ENCODE measurements at places on chromosomes 7 and 10.

- DNase-seq: no peak
Measured at GRCh38 chr7:32357535-32358277, 132.5 kb downstream of the LSM5 start.

DNA sequence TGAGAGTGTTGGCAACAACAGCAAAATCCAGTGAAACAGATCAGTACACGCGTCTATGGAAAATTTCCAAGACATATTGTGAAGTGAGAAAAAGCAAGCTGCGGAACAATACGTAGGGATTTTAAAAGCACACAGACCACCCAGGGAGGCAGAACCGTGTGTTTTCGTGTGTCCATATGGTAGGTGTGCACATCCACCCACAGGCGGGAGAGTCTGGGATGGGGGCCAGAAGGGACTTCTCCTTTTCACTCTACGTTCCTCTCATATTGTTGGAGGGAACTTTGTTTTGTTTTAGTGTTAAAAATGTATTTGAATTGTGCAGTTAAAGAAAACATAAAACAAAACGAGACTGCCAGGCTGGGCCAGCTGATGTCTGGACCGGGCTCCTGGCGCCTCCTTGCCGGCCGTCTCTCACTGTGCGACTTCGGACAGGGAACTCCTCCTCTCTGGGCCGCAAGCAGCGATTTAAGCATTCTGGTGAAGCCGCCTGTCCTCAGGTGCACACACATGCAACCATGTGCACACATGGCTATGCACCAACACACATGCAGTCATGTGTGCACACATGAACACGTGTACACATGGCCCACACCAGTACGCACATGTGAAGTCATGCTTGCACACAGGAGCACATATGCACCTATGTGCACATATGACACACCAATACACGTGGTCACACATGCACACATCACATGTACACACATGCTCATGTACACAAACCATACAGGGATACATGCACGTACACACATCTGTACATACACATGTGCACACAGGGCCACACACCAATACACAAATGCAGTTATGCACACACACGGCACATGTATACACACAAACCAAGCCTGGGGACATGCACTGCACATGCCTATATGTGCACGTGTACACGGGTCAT is 141.1 kb downstream of the ELFN1 start:
- no peak for DNase-seq

GRCh38 chr7:49398236-49398635 is 375.2 kb upstream of the VWC2 start:
- DNase-seq: no peak

DNA sequence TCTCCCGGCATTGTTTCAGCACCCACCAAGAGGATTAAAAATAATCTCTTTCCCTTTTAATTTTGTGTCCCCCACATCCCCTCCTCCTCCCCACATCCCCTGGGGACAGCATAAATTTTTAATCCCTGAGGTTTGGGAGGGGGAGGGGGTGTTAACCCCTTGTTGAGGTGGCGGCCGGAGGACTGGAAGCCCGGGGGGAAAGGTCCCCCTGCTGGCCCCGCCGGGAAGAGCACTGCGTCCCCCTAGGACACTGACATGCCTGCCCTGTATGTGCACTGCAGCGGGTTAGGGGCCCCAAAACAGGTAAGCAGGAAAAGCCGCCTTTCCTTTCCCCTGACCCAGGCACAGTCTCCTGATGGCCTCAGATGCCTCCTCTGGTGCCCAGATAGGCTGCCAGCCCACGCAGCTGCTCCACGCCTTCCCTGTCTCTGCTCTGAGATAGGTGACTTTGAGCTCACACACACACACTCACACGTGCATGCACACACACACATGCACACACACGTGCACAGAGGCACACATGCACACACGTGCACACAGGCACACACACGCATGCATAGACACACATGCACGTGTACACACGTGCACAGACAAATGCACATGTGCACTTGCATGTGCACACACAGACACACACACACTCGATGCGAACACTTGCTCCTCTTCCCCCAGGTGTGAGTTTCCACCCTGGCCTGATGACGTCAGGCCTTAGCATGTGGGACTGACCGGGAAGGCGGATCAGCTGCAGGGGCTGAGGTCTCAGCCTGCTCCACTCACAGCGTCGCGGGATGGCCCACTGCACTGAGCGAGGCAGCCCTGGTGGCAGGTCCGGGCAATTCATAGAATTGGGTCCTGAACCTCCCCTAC is 12.3 kb downstream of the CNPY1 start:
- DNase-seq: peak; percentile 36

DNA sequence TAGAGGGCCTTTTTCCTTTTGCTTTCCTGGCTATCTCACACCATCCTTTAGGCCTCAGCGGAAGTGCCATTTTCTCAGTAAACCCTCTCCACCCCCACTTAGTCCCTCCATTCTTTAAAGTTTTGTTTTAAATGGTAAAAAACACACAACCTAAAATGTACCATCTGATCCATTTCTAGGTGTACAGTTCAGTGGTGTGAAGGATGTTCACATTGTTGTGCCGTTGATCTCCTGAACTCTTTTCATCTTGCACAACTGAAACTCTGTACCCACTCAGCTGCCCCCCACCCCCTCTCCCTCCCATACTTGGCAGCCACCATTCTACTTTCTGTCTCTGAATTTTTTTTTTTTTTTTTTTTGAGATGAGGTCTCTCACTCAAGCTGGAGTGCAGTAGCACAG is 52.2 kb downstream of the SNX10 start:
- DNase-seq: no peak

DNA sequence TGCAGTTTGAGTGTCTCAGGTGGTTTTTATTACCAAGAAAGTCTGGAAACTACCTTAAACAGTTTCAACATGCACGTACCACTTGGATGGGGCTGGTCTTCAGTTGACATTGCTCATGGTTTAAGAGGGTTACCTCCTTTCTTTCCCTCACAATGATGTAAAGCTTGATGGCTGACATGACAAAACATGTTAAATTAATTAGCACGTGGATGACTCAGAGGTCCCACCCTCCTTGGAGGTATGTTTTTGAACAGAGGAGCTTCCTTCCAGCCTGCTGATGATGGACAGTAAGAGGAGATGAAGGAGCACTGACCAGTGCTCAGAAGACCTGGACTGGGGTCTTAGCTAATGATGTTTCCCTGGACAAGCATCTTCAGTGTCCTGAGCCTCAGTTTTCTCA is 322.3 kb upstream of the PODXL start:
- no peak for DNase-seq

GRCh38 chr7:67445728-67446127 is 449.1 kb downstream of the TYW1 start:
- no peak for DNase-seq

DNA sequence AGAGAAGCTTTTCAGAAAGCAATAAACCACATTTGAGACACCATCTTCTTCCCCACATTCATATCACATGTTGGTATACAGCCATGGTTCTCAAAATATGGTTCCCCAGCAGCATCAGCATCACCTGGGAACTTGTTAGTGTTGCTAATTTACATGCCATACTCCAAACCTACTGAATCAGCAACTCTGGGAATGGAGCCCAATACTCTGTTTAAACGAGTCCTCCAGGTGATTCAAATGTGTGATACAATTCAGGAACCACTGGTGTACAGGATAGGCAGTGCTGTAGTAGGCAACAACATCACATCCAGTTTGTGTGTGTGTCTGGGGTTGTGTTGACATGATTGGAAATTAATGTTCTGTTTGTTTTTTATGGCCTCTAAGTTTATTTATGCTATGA is 47.7 kb downstream of the ZNF277 start:
- DNase-seq: no peak

DNA sequence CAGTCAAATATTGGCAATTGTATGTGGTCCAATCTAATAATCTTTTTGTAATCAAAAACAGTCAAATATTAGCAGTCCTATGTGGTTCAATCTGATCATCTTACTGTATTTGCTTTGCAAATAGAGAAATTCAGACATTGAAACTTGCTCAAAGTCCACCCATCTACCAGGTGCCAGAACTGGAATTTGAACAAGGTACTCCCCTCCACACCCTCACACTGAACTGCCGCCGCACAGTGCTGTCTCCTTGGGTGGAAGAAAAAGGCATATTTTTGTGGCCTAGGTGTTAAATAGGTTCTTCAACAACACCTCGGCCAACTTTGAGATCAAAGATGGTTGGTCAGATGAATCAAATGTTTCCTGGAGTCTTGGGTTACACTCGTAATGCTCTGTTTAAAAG is 544.2 kb upstream of the GALNT17 start:
- DNase-seq: no peak

DNA sequence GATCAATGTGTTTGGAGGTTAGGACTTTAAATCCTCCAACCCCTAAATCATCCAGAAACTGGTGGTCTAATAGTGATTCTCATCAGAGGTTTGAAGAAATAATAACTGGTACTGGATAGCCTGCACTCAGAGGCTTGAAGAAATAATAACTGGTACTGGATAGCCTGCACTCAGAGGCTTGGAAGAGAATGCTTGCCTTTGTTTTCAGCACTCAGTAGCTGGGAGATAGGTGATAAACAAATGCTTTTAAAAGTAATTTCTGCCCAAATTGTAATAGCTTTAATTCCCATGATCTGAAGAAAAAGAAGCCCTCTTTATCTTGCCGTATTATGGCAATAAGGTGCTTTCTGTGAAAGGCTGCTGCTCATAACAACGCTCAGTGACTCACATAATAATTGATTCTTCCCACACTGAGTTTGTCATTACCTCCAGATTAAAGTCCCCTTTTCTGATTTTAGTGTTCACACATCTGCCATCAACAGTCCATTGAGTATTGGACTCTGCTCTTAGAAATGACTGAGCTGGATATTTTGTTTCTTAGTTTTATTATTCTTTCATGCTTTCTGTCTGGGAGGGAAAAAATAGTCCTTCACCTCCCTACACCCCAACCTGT is 112.3 kb upstream of the PHYHIPL start:
- DNase-seq: no peak

GRCh38 chr7:140517546-140518369 is 38.5 kb upstream of the MKRN1 start:
- DNase-seq: peak; percentile 75

GRCh38 chr10:124354411-124355382 is 64.0 kb downstream of the OAT start:
- peak; percentile 53 for DNase-seq

DNA sequence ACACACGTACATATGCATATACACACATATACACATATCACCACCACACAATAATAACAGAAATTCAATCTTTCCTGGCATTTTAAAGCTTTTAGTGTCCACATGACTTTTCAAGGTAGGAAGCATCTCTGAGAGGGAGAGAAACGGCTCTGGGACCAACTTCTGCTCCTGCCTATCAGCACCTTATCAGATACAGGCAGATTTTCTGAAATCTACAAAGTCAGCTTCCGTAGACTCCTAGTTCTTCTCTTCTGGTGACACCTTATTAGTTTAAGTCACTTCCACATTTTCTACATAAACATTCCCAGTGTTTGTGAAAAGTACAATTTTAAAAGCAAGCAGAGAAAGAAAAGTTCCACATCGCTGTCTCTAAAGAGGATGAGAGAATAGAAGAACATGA is 74.5 kb downstream of the ZNF22 start:
- no peak for DNase-seq

- no peak for DNase-seq
Measured at GRCh38 chr10:46992803-46993561, 81.8 kb downstream of the PTPN20 start.

- DNase-seq: no peak
Measured at GRCh38 chr10:86373251-86373650, 6.7 kb upstream of the GRID1 start.

- no peak for DNase-seq
Measured at GRCh38 chr10:100725869-100726426, 19.4 kb upstream of the PAX2 start.

DNA sequence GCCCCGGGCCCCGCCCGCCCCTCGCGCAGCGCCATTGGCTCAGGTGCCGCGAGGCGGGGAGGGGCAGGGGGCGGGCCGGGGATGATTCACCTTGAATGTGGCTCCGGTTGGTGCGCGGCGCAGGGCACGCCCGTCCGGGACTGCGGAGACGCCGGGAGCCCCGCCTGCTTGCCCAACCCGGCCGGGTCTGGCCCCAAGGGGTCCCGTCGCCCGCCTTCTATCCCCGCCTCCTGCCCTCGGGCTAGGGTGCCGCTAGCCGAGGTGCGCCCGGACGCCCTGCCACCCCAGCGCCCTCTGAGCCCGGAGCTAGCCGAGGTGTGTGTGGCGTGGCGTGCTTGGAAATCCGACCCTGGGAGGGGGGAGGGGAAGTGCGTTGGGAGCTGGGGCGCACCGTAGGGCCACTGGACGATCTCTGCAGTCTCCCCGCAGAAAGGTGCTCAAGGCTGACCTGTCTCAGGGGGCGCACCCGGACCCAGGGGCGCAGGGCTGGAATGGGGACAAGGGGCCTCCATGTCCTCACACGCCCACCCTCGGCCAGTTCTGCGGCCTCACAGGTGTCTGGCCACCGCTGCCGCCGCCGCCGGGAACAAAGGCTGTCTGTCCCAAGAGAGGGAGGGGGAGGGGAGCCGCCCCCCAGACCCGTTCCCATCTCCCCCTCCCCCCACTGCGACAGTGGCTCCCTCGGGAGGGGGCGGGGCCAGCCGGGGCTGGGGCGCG is 168.9 kb downstream of the NRF1 start:
- peak; percentile 77 for DNase-seq

DNA sequence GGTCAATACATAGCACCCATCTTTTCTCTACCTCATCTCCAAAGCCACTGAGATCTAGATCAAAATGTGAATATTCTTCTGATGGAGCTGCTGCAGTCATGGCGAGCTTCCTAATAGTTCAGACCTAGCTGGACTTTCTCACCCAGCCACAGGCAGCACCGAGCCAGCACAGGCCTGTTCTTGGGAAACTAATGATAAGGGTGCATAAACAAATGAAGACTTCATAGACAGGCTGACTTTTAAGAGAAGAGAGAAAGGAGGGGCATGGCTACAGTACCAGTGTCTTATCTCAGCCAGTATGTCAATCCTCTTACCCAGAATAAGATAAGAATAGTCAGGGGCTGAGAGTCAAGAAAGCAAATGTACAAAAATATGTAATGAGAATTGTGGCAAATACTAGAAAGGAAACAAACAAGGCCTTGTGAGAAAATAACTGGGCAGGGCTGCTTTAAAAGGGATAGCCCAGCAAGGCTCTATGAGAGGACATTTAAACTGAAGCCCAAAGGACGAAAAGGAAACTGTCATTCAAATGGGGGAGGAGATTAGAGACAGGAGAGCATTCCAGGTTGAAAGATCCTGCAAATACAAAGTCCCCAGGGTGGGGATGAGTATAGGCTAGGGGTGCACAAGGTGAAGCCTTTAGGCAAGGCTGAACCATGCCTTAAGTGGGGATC is 21.8 kb upstream of the CDK14 start:
- no peak for DNase-seq

GRCh38 chr10:86688398-86688921 is 20.1 kb downstream of the LDB3 start:
- peak; percentile 51 for DNase-seq

GRCh38 chr10:52390388-52390787 is 76.3 kb downstream of the DKK1 start:
- no peak for DNase-seq

- DNase-seq: no peak
Measured at GRCh38 chr7:90931986-90932916, 332.0 kb upstream of the FZD1 start.

- no peak for DNase-seq
Measured at GRCh38 chr7:41796331-41796730, 93.4 kb upstream of the INHBA start.

GRCh38 chr7:4525884-4526283 is 156.2 kb upstream of the FOXK1 start:
- DNase-seq: no peak

Measured in stimulated activated CD4-positive, alpha-beta T cell treated with anti-CD3 and anti-CD28 coated beads, Interleukin-2, amount 100 ng/mL, for 24 hours (primary cell).